Esophagus squamous epithelium (tissue), 5 donors: ENCODE measurements at places on chromosomes 6 and 20.

- no peak for DNase-seq
Observed at GRCh38 chr20:44650771-44651433, 597 bp downstream of the ADA start.

DNA sequence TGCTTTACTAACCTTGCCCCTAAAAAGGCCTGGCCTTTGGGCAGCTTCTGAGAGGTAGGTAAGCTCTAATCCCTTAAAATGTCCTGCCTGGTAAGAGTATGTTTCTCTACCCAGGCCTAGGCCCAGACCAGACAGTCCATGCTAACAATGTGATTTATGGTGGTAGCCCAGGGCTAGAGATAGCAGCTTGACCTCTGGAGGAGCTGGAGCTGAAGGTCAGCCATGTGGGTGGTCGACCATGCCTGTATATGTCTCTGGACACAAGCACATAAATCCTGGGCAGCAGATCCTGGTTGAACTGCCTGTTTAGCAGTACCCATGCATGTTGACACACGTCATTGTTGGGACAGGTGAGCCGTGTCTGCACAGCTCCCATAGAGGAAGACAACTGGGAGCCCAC is 62.1 kb upstream of the PHACTR1 start:
- DNase-seq, result no peak

DNA sequence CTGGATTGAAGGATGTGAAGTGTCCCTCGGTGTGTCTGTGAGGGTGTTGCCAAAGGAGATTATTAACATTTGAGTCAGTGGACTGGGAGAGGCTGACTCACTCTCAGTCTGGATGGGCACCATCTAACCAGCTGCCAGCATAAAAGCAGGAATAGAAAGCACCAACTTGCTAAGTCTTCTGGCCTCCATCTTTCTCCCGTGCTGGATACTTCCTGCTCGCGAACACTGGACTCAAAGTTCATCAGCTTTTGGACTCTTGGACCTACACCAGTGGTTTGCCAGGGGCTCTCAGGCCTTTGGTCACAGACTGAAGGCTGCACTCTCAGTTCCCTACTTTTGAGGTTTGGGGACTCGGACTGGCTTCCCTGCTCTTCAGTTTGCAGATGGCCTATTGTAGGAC is 220.3 kb upstream of the LRFN2 start:
- DNase-seq, result no peak

GRCh38 chr20:12847872-12848271 is 160.9 kb upstream of the SPTLC3 start:
- no peak for DNase-seq

- no peak for DNase-seq
Observed at GRCh38 chr6:43054206-43054943, 724 bp upstream of the CUL7 start.

- DNase-seq, result no peak
Observed at GRCh38 chr6:37155394-37156312, 14.3 kb upstream of the PIM1 start.

DNA sequence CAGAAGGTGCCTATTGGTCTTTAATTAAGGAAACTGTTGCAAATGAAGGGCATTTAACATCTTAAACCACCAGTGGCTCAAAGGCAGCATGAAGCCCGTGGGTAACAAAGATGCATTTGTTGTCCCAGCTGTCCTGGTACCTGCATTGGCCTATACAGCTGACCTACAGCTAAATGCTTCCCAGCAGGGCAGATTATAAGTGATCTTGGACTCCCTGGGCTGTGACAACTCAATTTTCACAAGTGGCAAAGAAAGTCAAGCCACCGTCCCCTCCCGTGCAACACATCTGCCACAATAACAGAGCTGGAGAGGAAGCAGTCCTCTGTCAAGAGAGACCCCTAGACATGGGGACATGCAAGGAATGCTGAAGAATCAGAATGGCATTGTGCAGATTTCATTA is 31.5 kb upstream of the EDN3 start:
- DNase-seq, result no peak

DNA sequence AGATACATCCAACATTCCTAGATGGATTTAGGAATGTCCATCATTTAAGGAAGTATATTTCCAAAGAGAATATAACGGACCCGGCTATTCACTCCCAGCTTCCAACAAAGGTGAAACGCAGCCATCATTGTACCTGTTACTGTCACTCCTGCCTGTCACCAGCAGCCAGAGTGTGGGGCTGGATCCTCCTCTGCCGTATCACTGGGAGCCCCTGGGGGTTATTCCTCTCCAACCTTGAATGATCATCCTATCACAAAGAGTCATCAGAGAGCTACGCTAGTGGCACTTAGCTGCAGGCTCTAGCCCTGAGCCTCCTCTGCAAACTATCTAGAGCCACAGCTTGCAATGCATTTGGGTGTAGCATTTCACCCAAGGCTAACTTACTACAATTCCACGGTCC is 73.6 kb upstream of the NHSL1 start:
- DNase-seq, result no peak

- no peak for DNase-seq
Observed at GRCh38 chr6:157539900-157540752, 159.1 kb downstream of the ZDHHC14 start.

DNA sequence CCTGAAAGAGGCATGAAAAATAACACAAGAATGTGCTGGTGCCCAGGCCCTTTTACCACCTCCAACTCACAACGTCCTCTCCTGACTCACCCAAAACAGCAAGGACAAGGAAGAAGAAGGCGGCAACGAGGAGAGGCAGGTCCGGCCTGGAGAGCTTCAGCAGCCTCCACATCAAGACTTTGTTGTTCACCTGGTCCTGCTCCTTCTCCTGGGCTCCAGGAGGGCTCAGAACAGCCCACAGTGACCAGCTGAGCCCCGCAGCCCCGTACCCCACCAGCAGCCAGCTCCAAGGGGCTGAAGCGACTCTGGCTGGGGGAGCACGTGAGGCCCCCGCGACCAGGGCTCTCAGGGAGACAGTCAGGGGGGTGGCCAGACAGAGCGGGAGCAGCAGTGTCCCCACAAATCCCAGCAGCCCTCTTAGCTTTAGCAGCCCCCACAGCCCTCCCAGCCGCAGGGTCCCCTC is 857 bp downstream of the TAP2 start:
- DNase-seq, result no peak

DNA sequence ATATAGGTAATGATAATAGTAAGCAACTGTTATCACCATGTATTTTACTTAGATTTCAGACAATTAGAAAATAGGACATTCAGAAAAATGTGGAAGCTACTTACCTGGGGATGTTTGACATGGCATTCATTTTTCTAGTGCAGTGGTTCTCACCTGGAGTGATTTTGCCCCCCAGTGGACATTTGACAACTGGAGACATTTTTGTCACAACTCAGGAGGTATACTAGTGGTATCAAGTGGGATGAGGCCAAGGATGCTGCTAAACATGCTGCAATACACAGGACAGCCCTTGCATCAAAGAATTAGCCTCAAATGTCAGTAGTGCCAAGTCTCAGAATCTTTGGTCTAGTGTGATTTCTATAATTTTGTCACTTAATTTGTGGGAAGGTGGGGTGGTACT is 36.1 kb downstream of the NUS1 start:
- DNase-seq, result no peak

DNA sequence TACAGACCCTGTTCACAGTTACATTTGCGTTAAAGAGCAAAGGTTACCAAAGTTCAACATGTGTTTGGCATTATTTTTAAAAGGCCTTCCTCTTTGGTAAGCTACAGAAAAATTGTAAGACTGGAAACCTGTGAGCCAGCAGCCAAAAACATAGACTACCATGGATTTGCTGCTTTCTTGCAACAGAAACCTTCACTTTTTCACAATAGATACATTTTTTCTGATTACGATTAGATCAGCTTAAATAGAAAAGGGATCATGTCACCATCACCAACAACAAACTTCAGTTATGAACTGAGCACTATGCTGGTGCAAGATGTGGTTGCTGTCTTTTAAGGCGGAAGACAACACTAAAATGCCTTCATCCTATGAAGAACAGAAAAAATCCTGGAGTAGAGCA is 112.3 kb upstream of the MARCKS start:
- DNase-seq, result no peak

GRCh38 chr6:12605888-12606345 is 110.7 kb upstream of the PHACTR1 start:
- DNase-seq, result no peak

- no peak for DNase-seq
Observed at GRCh38 chr6:7578931-7579330, 11.1 kb upstream of the SNRNP48 start.

DNA sequence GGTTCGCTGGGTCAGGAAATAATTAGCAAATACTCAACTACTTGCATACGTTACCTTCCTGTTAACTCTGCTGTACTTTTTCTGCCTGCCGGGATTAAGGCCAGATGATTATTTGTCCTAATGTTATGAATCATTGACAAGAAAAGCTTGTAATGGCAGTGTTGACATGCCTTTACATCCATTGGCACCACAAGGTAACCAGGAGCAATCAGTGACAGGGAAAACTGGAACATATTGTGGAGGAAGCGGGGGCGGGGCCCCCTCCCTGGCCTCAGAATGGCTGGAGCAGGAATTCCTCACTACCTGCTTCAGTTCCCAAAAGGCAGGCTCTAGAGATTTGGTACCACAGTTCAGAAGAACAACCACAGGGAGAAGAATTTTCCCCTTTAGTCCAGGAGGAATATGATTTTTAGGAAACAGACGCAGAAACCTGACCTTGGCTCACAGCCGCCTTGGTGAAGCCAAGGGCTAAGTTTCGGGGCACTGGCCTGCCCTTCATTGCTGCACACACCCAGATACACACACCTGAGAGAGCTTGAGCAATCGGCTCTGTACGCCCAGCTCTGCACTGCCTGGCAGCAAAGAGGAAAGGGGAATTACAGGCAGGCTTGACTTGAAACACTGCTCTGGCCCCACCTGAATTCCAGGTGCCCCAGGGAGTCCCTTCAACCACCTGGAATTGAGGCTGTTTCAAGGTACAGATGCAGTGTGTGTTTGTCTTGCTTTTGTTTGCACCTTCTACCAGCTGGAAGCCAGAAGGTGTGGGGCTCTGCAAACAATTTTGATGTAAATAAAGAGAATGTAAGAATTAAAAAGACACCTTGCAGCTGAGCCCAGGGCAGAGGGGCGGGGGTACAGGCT is 89.8 kb downstream of the MYB start:
- no peak for DNase-seq

DNA sequence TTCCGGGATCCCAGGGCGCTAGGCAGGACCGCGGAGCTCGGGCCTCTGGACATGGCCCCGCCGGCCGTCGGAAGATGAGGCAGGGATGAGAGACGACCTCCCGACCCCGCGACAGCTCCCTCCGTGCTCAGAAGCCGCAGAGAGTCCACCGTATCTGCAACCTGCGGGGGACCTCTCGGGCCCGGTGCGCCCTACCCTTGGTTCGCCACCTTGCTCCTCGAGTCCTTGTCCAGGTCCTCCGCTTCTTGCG is 301 bp downstream of the PPP1R3D start:
- no peak for DNase-seq

DNA sequence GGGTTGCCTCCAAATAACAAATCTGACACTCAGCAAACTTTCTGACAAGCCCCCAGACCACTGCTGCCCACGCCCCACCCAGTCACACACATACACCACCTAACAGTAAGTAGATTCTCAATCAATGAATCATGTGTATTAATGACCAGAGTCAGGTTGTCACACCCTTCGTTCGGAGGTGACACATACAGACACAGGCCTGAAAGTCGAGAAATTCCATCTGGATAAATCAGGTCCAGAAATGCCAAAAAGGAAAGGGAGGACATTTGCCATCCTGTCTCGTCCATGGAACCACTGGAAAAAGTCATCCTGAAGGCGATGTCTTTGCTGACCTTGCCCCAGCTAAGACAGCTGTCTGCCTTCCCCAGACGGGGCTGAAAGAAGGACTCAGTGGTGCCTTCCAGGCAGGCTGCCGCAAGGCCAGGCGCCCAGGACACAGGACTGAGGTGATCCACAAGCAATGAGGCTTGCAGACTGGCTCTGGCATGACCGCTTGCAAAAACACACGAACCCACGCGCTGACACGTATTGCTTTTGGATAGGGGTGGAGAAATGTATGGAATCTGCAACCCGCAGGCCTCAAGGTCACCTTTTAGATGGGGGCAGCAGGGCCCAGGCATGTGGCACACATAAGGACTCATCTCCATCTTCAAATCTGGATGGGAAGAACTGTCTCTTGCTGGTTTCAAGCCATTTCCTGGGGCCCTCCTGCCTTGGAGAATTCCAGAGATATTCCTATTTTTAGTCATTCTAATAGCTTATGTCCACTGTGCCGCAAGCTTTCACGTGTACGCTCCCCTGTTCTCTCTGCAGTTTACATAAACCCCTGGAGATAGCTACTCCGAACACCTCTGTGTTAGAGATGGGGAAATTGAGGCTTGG is 9.0 kb downstream of the NFATC2 start:
- DNase-seq, result no peak

DNA sequence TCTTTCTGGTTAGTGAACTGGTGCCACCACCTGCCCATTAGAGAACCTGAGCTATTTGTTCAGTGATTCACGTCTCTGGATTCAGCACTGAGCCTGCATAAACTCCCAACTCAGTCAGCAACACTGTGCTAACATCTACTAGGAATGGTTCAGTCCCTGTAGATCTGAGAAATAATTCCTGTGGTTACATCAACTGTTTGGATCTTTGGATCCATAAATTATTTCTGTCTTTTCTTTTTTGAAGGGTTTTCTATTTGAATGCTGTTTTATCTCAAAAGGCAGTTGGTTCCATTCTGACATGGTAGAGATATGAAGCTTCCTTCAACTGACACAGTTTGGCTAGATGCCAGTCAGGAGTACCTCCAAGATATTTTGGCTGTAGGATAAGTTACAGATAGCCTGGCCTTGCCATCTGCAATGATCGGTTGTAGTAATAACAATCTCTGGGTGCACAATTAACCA is 125.9 kb downstream of the TRMT11 start:
- DNase-seq, result no peak

DNA sequence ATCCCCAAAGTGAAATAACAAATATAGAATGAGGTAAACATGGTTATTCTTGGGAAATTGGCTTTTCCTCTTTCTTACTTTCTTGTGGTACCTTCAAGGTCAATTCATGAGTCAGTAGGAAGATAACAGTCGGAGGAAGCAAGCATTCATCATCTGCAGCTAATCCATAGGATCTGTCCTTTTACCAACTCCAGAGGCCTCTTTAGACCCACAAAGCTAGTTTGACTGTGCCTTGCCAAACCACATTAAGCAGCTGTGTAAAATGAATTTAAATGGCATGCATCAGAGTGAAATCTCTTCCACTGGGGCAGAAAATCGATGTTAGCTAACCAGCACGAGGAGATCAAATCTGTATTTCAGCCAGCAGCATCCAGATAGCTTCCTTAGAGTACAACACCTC is 171.3 kb downstream of the TMEM242 start:
- DNase-seq, result no peak

DNA sequence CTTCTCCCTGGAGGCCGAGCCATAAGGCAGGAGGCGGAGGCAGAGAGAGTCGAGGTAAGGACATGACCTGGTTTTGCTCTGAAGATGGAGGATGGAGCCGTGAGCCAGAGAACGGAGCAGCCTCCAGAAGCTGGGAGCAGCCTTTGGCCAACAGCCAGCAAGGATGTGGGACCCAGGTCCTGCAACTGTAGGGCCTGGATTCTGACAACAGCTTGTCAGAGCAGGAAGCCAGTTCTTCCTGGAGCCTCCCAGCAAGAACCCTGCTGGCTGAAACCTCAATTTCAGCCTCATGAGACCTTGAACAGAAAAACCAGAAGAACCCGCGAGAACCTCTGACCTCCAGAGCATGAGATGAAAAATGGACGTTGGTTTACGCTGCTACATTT is 13.4 kb upstream of the MRGBP start:
- no peak for DNase-seq

- DNase-seq, result no peak
Observed at GRCh38 chr6:126167726-126168125, 172.2 kb upstream of the CENPW start.
